ENCODE measurements at places on chromosomes 6 and 20.

DNA sequence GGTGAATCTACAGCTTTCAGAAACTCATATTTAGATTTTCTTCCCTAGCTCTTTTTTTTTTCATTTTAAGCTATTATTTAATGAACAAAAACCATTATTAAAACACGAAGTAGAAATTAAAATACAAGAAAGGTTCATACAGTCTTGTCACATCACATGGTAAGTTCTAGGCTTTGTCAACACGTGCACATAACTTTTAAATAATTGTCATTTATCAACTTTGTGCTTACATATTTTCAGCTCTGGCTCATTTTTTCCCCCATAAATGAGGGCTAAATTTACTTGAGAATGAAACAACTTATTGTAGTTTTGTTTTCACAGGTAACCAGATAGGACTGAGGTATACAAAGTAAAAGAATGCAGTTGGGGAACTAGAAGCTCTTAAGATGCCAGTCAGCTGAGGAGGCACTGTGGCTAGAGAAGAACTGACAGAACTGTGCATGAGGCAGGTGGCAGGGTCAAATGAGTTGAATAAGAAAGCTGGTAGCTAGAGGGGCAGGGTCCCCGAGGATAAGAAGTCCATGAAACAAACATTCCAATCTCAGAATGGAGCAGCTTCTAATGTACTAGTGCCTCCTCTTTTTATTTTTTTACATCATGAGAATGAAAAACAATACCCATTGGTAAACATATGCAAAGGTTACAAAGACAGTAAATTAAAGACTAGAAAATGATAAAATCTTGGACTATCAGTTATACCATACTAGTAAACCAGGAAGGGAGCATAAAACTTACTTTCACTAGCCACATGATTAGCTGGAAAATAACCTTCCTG lies 141.5 kb downstream of the MYB start:
- DNase-seq = no peak

- no peak for DNase-seq
These were observed 1.1 kb downstream of the FANCE start for GRCh38 chr6:35453236-35453635.

DNA sequence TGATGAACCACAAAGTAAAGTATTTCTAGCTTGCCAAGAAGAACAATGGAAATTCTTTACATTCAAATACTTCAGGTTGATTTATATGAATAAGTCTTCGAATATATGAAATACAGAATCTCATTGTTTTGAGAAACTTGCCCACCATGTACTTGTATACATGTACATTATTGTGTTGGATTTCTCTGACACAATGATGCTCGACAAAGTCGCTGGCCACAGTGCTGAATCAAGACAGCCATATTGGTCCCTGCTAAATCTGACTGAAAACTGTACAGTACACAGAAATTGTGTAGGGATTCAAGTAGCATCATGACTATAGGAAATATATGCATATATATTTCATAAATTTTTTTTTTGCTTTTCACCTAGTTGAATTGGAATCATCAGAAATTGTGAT lies 13.1 kb upstream of the LIN28B start:
- DNase-seq = no peak

GRCh38 chr20:39849664-39850063 lies 839.4 kb downstream of the MAFB start:
- DNase-seq = no peak

GRCh38 chr6:84739866-84740208 lies 24.6 kb downstream of the TBX18 start:
- DNase-seq = no peak

- no peak for DNase-seq
These were observed 413.8 kb downstream of the PTPRT start for GRCh38 chr20:42775866-42776265.

DNA sequence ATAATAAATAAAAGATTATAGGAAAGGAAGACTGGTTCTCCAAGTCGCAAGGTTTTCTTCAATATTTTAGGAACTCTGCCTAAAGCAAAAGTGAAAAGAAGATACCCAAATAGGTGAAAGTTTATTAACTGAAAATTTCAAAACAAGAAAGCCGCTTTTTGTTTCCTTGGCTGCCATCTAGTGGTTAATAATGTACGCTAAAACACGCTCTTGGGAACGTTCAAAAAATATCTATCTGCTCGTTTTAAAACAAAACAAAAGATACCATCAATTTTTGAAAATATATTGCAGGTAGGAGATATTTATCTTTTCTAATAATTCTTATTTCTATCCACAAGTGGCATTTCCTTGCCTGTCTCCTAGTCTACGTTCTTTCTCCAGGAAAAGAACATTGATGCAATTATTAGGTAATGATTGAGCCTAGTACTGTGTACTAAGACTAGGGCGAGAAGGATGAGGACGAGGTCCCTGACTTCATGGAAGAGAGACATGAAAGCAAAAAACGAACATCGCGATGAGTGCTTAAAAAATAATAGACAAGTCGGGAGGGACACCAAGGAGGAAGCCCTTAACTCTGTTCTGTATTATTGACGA lies 97.2 kb downstream of the SPTLC3 start:
- no peak for DNase-seq

- no peak for DNase-seq
These were observed 83.0 kb upstream of the GATA5 start for GRCh38 chr20:62558779-62559178.

GRCh38 chr6:113308266-113308665 lies 548.9 kb upstream of the MARCKS start:
- DNase-seq = no peak

DNA sequence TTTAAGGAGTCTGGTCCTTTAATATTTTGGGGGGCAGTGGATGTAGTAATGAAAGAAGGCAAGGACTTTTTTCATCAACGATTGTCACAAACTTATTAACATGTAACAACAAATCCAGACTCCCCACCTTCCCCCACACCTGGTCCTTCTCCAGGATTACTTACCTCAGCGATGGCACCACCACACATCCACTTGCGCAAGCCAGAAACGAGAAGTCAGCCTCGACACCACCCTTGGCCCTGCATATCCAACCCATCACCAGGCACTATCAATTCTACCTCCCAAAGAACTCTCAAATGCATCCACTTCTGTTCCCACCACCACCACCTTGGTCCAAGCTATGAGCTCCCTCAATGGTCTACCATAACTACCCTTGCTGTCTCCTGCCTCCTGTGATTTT lies 6.6 kb downstream of the EZR start:
- DNase-seq = no peak

GRCh38 chr6:42099340-42100028 lies 42.9 kb downstream of the C6orf132 start:
- no peak for DNase-seq

DNA sequence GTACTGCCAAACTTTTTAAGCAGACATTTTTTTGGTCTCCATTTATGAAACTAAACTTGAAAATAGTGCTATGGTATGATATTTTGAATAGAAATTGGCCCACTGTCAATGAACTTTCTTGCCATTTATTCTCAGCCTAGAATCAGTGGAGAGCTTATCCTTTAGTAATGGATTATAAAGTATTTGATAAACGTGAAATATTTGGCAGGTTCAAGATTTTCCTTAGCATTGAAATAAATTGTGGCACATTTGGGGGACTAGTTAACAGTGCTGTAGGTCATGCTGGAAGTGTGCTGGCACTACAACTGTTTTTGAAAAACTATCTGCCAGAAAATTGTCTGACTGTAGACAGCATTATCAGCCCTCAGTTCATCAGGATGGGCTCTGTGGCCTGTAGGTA lies 2.1 kb downstream of the PRSS35 start:
- no peak for DNase-seq

DNA sequence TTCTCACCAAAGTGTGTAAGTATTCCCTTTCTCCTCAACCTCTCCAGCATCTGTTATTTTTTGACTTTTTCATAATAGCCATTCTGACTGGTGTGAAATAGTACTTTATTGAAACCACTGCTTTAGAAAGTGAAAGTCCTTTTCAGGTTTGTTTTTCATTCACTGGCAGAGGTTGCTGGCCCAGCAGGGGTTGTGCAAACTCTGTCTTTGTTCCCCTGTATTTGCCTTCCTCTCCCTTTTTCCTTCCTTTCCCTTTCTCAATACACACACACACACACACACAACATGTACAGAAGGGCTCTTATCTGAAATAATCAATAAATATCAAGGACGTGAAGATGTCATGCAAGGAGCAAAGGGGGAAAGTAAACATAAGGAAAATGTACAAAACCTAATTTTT lies 99.8 kb downstream of the LY86 start:
- DNase-seq = no peak

DNA sequence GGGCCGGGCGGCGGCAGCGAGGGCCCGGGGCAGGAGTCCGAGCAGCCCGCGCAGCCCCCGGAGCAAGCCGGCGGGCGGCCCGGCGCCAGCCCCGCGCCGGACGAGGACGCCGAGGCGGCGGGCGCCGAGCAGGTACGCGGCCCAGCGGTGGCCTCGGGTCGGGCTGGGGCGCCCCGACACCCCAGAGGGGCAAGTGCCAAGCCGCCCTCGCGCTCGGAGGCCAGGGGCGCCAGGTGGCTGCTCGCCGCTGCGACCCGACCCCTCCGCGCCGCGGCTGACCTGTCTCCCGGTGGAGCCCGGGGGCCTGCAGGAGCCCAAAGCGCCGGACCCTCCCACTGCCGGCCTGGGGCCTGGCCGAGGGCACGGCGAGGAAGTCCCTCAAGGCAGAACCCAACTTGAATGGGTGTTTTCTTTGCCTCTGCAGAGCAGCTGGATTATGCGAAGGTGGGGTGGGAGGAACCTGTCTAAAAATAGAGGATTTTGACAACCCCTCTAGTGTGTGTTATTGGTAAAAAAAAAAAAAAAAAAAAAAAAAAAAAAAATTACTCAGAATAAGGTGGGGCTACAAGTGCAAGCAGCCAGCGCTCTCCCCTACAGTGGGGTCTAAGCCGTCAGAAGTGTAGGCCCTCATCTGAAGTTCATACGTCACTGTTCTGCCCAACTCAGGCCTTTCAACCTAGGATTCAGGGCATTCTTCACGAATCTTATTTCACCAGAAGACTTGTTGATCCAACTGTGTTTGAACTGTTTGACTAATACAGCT lies 609 bp downstream of the OGFRL1 start:
- no peak for DNase-seq

DNA sequence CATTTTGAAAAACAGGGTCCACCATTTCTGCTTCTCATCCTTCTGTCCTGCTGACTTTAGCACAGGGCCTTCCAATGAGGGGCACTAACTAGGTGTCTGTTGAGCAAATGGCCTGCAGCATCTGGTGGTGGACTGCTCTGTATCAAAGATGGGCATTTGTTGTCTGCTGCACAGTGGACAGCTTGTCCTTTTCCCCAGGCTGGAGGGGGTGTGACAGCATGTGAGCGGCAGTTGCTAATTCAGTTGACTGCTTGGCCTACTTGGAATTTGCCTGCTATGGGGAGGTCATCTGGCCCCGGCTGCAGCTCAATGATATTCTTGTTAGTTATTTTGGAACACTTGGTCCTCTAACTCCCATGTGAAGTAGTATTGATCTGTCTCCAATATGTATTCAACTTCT lies 93.7 kb downstream of the SH3BGRL2 start:
- DNase-seq = no peak

GRCh38 chr20:59207235-59207634 lies 43.6 kb downstream of the ZNF831 start:
- DNase-seq = no peak

DNA sequence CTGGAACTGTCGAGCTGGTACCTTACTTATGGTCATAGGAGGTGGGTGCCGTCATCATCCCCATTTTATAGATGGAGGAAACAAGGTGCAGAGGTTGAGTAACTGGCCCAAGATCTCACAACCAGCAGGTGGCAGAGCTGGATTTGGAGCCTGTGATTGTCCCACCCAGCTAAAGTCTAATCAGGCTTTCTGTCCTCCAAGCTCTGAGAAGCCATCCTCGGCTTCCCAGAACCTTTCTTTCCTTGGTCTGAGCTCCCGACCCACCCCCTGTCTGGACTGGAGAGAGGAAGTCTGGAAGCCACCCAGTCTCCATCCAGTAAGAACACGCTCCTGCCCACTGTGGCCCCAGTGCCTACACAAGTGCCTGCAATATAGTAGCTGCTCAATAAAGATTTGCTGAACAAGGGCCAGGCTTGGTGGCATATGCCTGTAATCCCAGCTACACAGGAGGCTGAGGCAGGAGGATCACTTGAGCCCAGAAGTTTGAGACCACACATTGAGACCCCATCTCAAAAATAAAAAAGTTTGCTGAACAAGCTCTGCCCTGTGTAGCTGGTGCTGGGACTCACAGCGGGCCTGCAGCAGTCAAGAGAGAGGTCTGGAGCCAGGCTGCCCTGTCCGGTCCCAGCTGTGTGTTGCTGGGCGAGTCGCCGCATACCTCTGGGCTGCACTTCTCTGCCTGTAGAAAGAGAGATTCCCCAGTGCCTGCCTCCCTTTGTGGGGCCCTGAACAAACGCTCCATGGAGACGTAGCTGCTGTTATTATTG lies 32.5 kb upstream of the DLGAP4 start:
- DNase-seq = no peak

DNA sequence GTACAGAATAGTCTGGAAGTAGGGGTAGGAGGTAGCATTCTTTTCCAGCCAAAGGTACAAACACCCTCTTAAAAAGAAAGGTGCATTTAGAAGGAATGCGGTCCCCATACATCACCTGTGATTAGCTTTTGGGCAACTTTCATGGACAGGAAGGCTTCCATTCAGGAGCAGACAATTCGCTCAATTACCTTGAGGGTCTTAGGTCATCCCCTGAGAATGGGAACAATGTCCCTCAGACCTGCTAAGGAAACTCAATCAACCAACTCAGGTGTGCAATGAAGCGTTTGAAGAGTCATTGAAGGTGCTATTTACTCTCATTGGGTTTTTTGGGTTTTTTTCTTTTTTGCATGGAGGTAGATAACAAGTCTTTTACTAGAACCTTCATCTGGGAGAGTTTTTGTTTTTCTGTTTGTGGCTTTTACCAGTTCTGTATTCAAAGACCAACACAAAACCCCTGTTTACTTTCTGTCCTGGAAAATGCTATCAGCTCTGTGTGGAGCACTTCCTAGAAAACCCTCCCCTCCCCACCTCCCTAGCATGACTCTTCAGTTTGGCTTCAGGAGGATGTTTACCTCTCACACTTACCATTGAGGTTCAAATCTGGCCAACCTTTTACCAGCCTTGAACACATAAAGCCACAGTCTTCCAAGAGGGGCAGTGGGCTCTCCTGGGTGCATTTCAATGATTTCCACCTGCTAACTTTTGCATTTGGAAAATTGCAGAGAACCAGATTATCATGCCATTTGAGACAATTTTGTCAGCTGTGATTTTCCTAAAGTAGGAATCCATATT lies 271.2 kb upstream of the PRDM1 start:
- DNase-seq = no peak

DNA sequence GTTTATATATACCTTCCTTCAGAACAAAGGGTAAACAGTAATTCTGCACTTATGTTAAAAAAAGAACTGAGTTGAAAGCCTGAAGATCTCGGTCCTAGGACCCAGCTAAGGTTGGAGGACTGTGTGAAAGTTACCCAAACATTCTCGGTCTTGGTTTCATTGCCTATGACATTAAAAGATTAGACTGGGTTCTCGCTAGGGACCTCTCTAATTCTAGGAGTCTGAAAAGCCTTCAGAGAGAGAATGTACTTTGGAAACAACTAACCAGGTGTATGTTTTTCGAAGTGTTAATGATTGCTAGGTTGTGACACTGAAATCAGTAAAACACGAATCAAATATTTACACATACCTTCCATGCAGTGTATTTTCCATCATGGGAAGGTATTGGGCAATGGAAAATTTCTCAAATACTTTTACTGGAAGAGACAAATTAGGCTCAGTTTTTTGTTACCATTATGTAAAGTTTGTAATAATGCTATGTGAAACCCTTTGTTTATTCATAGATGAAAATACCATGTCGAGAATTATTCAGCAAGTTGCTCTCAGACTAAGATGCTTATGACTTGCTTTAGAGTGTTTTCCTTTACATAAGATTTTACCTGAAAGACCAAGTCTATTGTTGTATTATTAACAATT lies 113.7 kb upstream of the LOC128125822 start:
- no peak for DNase-seq
